Activated CD4-positive, alpha-beta T cell treated with anti-CD3 and anti-CD28 coated beads for 36 hours (primary cell): ENCODE measurements at places on chromosomes 4 and X. TPM values are rescaled to one million over a fixed set of nuclear protein-coding genes. Genes with fewer than 3 reads are reported as not detected.

GRCh38 chr4:167101035-167101434 lies 133.3 kb downstream of the SPOCK3 start:
- no peak for DNase-seq

GRCh38 chr4:168451744-168452390 lies 28.4 kb downstream of the DDX60L start:
- DNase-seq = no peak

DNA sequence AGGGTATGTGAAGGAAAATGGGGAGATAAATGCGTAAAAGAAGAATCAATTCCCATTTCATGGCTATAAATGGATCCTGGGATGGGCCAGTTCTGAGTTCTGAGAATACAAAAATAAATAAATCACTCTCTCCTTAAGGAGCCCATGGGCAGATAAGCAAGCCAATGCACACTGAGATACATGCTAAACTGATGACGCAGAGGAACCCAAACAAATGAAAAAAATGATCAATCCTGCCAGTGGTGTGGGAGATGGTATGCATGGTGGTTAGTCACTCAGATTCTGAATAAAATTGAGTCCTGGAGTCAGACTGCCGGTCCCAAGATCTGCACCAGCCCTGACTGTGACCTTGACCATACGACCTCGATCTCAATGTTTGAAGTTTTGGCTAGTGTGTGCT lies 59.7 kb downstream of the NEIL3 start:
- no peak for DNase-seq

DNA sequence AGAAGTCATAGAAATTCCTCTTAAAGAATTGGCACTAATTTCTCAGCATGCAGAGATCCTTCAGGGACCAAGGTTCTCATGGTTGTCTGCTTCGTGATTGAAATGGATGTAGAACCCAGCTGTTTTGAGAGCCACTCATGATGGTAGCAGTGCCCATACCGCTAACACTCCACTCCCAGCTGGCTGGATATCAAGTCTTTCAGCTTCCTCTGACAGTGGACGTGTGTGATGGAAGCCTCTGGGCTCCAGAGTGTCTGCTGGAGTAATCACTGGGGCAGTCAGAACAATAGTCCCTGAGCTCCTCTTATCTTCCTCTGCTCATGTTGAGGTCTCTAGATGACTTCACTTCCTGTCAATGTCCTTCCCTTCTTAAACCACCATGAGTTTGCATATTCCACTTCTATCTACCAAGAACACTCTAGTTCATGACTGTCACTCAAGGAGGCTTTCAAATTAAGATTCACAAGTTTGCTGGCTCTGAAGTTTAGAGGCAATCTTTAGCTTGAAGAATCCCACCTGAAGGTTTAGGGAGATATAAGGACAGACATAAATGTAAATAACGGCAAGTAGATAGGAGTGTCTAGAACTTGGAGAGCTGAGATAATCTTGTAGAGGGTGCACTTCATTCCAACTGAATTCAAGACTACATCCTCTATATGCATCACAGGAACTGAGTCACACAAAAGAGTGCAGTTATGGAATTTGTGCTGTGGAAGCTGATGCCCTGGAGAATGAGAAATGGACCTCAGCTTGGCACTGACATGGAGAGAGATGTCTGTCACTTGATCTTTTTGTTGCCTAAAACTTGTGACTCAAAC lies 64.5 kb upstream of the WDR1 start:
- DNase-seq = peak; percentile 62

DNA sequence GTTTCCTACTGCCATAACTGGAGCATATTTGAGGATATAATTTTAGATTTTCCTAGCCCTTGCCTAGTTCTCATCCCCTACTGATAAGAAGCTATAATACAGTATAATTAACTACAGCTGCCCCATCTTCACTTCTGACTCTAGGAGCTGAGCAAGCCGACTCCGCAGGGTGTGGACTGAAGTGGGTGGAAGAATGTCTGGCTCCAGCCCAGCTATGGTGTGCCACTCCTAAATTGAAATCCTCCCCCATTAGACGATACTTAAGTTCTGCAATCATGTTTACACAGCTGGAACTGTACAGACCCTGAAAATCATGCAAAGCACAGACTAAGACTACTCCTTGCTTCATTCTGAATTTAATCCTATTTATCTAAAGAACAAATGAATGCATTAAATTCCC lies 93.1 kb downstream of the PCDH19 start:
- DNase-seq = no peak

The HTRA3 gene
- total RNA-seq = not detected

The MAGEB10 gene
- not detected for total RNA-seq

DNA sequence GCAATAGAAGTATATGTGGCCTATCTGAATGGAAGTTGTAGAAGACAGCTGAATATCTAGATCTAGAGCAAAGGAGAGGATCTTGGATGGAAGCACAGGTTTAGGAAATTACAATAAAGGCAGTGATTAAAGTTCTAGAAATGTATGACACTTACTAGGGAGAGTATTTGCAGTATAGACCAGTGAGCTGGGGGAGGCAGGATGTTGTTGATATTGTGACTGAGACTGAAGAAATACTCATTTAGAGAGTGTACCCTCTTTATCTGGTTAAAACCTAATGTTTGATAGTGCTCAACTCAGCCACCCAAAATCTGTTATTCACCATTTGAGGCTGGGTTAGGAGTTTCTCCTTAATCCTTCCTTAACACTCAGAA lies 439.5 kb downstream of the GRXCR1 start:
- DNase-seq = no peak

The SYN1 gene
- total RNA-seq = 0.98 TPM

DNA sequence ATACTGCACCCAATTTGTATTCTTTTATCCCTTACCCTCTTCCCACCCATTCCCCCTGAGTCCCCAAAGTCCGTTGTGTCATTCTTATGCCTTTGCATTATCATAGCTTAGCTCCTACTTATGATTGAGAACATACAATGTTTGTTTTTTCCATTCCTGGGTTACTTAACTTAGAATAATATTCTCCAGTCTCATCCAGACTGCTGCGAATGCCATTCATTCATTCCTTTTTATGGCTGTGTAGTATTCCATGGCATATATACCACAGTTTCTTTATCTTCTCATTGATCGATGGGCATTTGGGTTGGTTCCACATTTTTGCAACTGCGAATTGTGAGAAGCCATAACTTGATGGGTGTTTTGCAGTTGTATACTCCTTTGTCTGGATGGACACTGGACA lies 62.8 kb downstream of the FHIP1A start:
- no peak for DNase-seq

DNA sequence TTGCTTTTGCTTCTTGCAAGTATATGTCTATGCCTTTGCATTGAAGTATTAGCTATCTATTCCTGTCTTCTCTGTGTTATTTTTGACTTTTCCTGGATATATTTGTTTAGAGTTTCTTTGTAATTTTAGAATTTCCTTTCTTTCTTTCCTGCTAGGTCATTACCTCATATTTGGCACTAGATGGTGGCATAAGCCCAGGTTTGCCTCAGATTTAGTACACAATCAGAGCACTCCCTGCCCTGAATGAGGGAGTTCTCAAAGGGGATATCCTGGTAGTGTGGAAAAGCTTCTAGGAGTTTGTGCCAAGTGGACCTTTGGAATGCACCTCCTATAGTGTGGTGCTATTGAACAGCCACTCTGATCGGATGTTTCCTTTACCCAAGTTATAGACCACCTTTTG lies 181.6 kb downstream of the UGT8 start:
- DNase-seq = no peak

DNA sequence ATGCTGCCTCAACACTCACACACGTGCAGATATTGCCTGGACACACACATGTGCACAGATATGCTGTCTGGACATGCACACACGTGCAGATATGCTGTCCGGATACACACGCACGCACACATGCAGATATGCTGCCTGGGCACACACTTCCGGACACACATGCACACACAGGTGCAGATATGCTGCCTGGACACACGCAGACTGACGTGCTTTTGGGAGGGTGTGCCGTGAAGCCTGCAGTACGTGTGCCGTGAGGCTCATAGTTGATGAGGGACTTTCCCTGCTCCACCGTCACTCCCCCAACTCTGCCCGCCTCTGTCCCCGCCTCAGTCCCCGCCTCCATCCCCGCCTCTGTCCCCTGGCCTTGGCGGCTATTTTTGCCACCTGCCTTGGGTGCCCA lies 14.7 kb downstream of the FGFRL1 start:
- DNase-seq = peak; percentile 79

- no peak for DNase-seq
Observed at GRCh38 chrX:42869659-42870476, 91.9 kb upstream of the PPP1R2C start.

DNA sequence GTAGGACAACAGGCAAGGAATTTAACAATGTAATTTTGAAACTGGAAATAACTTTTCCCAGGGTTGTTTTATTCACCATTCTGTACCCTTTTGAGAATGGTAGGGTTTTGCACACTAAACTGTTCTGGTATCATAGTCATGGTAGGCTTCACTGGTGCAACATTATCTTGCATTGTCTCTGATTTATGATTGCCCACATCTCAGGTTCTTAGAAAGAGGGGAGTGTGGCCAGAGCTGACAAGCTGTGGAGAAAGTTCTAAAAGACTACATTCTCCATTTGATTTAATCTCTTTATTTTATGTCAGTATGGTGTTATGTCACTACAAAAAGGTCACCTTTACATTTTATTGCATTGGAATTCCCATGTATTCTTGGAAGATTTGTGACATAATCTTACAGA lies 447.3 kb downstream of the GRIA2 start:
- DNase-seq = no peak

DNA sequence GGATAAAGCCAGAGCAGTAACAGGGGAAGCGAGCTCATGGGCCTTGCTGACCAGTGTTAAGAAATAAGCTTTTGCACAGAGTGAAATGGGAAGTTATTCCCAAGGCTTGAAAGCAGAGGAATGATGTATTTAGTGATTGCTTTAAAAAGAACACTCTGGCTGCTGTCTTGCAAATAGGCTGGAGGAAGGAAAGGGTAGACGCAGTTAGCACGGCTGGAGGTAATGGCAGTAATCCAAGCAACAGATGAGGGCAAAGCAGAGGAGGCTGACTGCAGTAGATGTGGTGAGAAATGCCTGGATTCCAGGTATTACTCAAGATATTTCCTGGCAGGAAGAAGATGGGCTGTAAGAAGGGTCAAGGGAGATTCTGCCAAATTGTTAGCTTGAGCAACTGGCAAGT lies 1342.3 kb upstream of the AGA start:
- no peak for DNase-seq

GRCh38 chr4:68489338-68489737 lies 42.1 kb downstream of the TMPRSS11E start:
- no peak for DNase-seq

The COL4A6 gene
- not detected for total RNA-seq

The TMPRSS11D gene
- not detected for total RNA-seq

DNA sequence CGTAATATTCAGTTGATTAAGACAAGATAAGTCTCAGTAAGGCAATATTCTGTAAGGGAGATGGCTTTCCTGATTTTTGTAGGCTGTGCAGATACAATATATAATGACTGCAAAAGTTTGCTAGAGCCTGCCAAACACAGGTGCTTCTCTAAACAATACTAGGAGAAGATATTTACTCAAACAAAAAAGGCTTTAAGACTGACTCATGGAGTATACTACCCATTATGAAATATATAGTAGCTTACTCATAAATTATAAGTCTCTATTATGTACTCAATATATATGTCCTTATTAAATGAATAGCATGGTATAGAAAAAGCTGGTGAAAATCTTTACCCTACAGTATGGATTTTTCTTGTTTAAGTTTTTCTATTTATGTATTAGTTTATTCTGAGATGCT lies 93.2 kb upstream of the IL15 start:
- DNase-seq = no peak

- DNase-seq = no peak
Observed at GRCh38 chr4:104486716-104487504, 7.8 kb downstream of the CXXC4 start.

- DNase-seq = no peak
Observed at GRCh38 chr4:185562531-185562930, 27.2 kb upstream of the PDLIM3 start.

GRCh38 chrX:31098079-31098478 lies 26.2 kb upstream of the FTHL17 start:
- DNase-seq = no peak

GRCh38 chr4:136441629-136442282 lies 1090.5 kb downstream of the PCDH18 start:
- no peak for DNase-seq

The TMPRSS11F gene
- total RNA-seq = not detected

GRCh38 chrX:117376460-117376859 lies 740.1 kb downstream of the KLHL13 start:
- no peak for DNase-seq

DNA sequence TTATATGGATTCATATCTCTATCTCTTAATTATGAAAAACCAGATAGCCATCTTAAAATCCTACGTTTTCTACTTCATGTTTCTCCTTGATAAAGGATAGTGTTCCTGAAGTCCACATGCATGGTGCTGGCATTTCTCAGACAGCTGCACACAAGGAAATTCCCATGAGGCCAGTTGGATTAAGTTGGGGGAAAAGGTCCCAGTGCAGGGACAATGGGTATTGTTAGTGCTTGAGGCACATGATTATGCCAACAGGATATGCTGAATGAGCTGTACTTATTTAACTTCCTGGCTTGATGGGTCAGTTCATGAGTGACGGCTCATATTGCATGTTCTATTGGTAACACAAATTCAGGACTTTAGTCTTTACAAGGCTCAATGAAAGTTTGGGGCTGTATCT lies 913.9 kb upstream of the NDST4 start:
- no peak for DNase-seq

DNA sequence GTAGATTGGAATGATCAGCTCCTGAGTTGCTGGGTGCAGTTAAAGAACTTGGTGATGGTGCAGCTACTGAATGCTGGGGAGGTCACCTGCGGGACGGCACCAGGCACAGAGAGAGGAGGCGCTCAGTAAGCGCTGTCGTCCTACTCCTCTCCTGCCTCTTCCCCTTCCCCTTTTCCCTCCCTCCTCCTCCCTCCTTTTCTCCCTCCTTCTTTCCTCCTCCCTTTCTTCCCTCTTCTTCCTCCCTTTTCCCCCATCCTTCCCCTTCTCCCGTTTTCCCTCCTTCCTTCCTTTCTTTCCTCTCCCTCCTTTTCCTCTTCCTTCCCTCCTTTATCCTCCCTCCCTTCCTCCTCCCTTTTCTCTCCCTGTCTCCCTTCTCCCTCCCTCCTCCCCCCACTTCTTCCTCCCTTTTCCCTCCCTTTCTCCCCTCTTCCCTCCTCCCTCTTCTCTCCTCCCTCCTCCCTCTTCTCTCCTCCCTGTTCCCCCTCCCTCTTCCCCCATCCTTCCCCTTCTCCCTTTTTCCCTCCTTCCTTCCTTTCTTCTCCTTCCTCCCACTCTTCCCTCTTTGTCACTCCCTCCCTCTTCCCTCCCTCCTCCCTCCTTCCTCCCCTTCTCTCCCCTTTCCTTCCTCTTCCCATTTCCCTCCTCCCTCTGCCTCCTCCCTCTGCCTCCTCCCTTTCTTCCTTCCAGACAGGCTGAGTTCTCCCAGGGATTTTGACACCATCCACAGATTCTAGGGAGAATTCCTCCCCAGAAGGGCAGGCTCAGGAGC lies 87.9 kb upstream of the PSAPL1 start:
- DNase-seq = no peak

GRCh38 chr4:13970349-13970748 lies 342.8 kb upstream of the BOD1L1 start:
- DNase-seq = no peak

The PRDM5 gene
- not detected for total RNA-seq

The NIPAL1 gene
- 1.8 TPM for total RNA-seq

The PROM1 gene
- total RNA-seq = 0.16 TPM
